Dorsolateral prefrontal cortex (tissue), 122 donors: ENCODE measurements at places on chromosomes 1 and 21. TPM values are rescaled to one million over a fixed set of nuclear protein-coding genes. Genes with fewer than 3 reads are reported as not detected.

The AMPD1 gene
- total RNA-seq = not detected

The OR2T29 gene
- total RNA-seq = not detected

The C1orf87 gene
- total RNA-seq = 0.42 TPM

The IL19 gene
- total RNA-seq = not detected

The AK5 gene
- total RNA-seq = 299 TPM

The C4BPA gene
- total RNA-seq = not detected

The NR0B2 gene
- not detected for total RNA-seq

The C1QTNF12 gene
- total RNA-seq = 5.2 TPM

The C1orf185 gene
- not detected for total RNA-seq

The FNBP1L gene
- 30.4 TPM for total RNA-seq

The MEX3A gene
- 0.53 TPM for total RNA-seq

The GPA33 gene
- 0.28 TPM for total RNA-seq

The CDC14A gene
- 10.3 TPM for total RNA-seq

The ADCY10 gene
- 4.2 TPM for total RNA-seq

The GPR52 gene
- total RNA-seq = 4.9 TPM

The TNFRSF14 gene
- total RNA-seq = 32.2 TPM

The KIRREL1 gene
- 4.5 TPM for total RNA-seq

The C2CD4D gene
- total RNA-seq = 1.3 TPM

The ARHGEF10L gene
- 31.2 TPM for total RNA-seq

The LCE1C gene
- not detected for total RNA-seq

The MAPKAPK2 gene
- total RNA-seq = 51.9 TPM

The SNX27 gene
- 79.1 TPM for total RNA-seq

The AZIN2 gene
- 38.2 TPM for total RNA-seq

The FCRL2 gene
- not detected for total RNA-seq

The OR2L5 gene
- 2.7 TPM for total RNA-seq

The PEAR1 gene
- 7.5 TPM for total RNA-seq

The CCDC185 gene
- not detected for total RNA-seq

The FCAMR gene
- total RNA-seq = not detected

The ABCD3 gene
- total RNA-seq = 46.8 TPM

The RAB3B gene
- total RNA-seq = 10.1 TPM
